NCI-H1105 treated with DMSO at 0.1 percent for 48 hours (cell line): ENCODE measurements at places on chromosomes 16 and 17.

GRCh38 chr16:11686713-11687380 is 18.6 kb downstream of the SNN start:
- DNase-seq, result no peak

- no peak for DNase-seq
Observed at GRCh38 chr16:22348291-22348690, 26.1 kb downstream of the CDR2 start.

GRCh38 chr17:13885953-13886889 is 183.1 kb upstream of the COX10 start:
- no peak for DNase-seq

GRCh38 chr16:48623304-48624016 is 13.5 kb upstream of the N4BP1 start:
- DNase-seq, result peak; percentile 76

- DNase-seq, result peak; percentile 90
Observed at GRCh38 chr16:12436201-12436657, 367.5 kb downstream of the CPPED1 start.

GRCh38 chr17:63476854-63477479 is at the start of gene ACE:
Gene ACE (plus strand): TSS chr17:63477061. CDS start chr17:63477095, 34 bp downstream.
- DNase-seq, result peak; percentile 71

- no peak for DNase-seq
Observed at GRCh38 chr17:7466639-7467341, 12.6 kb downstream of the ZBTB4 start.

GRCh38 chr17:68378268-68379176 is 78.8 kb downstream of the WIPI1 start:
- no peak for DNase-seq

DNA sequence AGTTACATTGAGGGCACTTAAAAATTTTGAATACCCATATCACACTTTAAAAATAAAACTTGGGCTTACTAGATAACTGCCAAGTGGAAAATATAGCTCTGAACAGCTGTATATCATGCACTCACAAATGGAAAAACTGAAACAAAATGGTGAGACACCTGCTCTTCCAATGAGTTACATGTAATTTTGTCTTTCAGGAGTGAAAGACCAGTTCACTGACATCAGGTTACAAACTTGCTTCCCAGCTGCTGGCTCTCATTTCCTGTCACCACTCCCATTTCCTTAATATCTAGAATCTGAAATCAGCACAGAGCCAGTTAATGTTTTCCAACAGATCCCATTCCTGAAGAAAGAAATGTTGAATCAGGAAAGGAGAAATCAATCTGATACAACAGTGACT is 10.8 kb downstream of the CSNK2A2 start:
- no peak for DNase-seq

- DNase-seq, result peak; percentile 78
Observed at GRCh38 chr17:70288540-70289290, 119.4 kb downstream of the KCNJ2 start.

DNA sequence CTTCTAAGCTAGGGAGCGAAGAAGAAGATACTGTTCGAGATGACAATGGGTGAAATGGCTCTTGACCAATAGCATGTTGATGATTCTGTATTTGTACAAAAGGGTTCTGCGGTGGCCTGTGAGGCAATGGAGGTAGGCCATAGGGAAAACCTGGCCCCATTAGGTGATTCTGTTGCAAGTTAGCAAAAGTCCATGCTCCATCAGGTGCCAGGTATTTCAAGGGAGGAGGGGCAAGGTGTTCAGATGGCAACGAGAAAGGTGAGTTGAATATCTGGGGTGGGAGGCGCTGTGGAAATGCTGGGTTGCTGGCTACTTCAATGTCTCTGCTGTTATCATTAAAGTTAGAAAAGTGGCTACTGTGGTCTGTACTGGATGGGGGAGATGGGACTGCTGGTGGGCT is 62.8 kb downstream of the CACNG1 start:
- DNase-seq, result no peak

DNA sequence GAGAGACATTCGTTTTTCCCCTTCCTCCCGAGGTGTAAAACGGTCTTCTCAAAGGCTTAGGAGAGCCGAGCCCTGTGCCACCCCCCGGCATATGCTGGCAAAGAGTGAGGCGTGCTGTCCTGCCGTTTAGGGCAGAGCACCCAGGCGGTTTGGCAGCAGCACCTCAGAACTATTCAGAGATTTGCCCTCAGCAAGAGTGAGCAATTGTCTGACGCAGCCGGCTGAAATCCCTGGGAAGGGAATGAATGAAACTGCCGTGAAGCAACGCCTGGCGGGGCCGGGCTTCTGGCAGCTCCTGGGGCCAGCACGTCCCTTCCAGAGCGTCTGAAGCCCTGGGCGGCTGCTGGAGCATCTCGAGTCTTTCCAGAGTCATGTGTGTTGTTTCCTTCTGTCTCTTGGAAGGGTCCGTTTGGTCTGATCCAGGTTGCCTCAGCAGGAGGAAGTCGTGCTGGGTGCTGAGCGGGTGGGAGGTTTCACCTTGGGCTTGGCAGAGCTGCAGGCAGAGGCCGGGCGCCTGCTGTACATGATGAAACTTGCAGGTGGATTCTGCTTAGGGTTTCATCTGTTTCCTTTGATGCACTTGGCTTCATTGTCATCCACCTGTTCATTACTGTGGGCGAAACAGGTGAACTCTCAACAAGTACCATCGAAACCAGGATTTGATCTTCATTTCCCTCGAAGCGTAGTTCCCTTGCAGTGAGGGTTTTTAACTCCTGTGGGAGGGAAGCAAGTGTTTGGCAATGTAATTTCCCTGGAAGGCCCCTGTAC is 35.4 kb downstream of the TBCD start:
- DNase-seq, result peak; percentile 82

- DNase-seq, result no peak
Observed at GRCh38 chr17:9380361-9380760, 195.3 kb downstream of the STX8 start.

DNA sequence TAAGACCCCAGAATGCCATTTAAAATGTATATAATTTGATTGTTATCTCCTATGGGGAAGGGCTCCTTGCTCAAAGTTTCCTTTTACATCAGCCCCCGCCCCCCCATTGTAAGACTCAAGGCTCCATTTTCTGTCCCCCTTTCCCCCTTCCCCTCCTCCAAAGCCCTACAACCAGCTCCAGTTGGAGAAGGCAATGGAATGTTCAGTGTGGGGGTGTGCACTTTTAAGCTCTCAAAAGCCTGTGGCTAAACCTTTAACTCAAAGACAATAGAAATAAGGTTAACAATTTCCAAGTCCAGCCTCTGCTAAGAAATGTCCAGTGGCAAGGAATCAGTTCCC is 114.7 kb downstream of the NOG start:
- no peak for DNase-seq

GRCh38 chr16:53876811-53877210 is 172.9 kb downstream of the FTO start:
- no peak for DNase-seq

- no peak for DNase-seq
Observed at GRCh38 chr17:81354954-81355347, 40.3 kb upstream of the BAHCC1 start.

DNA sequence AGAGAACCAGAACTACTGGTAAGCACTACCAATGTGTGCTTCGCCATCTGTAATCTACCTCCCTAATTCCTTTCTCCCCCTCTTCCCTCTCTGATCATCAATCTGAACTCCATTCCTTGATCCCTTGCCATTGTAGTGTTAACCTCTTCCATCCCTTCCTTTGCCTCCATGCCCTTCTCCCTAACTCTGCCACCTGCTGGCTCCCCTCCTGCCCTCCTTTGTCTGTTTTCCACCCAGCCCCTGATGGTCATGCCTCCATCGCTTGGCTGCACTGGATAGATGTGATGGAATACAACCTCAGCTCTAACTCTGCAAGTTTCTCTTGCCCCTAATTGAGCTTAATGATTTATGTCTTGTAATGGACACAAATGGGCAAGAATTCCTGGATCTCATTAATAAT is 108.2 kb upstream of the ASIC2 start:
- no peak for DNase-seq

GRCh38 chr17:67477687-67478086 is 100.6 kb downstream of the PITPNC1 start:
- no peak for DNase-seq

DNA sequence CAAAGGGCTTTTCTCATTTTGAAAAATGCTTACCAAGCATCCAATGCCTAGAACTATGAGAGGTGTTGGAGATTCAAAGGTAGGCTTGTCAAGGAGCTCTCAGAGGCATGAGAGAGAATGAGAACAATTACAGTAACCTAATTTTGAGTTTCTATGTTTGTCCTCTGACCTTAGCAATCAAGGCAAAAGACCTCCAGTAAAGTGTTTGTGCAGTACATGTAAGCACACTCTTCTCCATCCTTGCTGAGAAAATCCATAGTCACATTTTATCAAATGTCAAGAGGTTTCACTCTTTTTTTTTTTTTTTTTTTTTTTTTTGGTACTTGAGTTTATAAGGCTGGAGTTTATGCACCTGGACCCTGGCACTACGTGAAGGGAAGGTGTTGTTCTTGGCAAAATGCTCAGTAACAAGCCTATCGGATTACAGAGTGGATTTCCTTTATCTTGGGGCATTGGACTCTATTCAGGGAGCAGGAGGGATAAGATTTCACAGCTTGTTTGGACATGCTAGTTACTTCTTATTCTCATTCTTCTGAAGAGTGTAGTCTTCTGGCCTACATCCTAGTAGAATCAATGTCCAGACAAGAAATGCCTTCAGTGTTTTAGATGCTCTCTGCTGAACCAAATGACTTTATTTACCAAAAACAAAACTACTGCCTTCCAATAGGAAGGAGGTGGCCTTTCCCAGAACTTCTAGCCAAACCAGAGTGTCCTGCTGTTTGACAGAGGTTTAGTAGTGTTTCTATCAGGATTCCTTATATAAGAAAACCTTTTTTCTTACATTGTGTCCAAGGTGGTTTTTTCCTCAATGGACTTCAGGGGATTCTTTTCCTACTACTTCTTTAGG is 21.9 kb downstream of the KCNJ2 start:
- DNase-seq, result peak; percentile 79

- DNase-seq, result peak; percentile 67
Observed at GRCh38 chr17:38867968-38868816, 1.7 kb upstream of the LASP1 start.

- peak; percentile 52 for DNase-seq
Observed at GRCh38 chr16:27448532-27449433, 46.8 kb downstream of the IL21R start.

GRCh38 chr17:73138541-73139138 is 26.2 kb upstream of the SSTR2 start:
- peak; percentile 51 for DNase-seq

GRCh38 chr16:5001571-5001970 is 32.2 kb downstream of the NAGPA start:
- DNase-seq, result no peak

GRCh38 chr16:79532273-79532672 is 68.3 kb downstream of the MAF start:
- DNase-seq, result no peak

DNA sequence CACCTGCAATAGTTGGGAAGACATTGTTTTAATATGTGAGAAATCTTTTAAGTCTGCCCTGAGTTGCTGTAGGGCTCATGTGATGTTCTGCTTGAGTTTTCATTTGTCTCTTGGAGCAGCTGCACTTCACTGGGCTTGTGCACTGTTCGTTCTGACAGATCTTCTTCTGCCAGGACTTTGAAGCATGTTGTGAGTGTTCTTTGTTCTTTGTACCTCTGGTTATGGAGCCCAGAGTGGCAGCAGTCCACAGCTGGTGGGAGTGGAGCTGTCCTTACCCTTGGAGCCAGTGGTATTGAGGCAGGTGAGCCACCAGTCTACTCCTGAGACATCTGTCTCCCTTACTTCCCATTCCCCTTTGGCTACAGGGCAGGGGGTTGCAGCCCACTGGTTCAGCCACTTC is 64.6 kb downstream of the GNAO1 start:
- DNase-seq, result no peak

DNA sequence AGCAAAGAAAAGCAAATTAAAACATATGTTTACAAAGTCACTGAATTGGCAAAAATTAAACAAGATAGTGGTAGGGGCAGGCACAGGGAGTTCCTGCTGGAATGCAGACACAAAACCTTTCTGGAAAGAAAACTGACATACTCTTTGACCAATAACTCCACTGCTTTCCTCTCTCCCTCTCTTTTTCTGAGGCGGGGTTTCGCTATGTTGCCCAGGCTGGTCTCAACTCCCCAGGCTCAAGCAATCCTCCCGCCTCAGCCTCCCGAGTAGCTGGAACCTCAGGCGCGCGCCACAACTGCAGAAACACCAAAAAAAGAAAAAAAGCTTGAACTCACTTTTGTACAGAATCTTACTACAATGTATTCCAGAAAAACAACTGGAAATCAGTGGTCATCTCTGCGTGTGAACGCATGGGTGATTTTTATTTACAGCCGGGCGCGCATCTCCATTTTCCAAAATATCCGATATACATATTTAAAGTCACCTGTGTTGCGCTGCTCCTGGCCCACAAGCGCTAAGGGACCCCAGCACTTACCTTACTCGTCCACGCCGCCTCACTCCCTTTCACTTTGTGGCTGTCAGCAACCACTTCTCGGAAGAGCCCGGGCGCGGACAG is 480 bp downstream of the TXNL4B start:
- no peak for DNase-seq

GRCh38 chr17:6639014-6639585 is 1.4 kb downstream of the KIAA0753 start:
- DNase-seq, result no peak

GRCh38 chr17:71511266-71511995 is 609.4 kb upstream of the SOX9 start:
- DNase-seq, result no peak

DNA sequence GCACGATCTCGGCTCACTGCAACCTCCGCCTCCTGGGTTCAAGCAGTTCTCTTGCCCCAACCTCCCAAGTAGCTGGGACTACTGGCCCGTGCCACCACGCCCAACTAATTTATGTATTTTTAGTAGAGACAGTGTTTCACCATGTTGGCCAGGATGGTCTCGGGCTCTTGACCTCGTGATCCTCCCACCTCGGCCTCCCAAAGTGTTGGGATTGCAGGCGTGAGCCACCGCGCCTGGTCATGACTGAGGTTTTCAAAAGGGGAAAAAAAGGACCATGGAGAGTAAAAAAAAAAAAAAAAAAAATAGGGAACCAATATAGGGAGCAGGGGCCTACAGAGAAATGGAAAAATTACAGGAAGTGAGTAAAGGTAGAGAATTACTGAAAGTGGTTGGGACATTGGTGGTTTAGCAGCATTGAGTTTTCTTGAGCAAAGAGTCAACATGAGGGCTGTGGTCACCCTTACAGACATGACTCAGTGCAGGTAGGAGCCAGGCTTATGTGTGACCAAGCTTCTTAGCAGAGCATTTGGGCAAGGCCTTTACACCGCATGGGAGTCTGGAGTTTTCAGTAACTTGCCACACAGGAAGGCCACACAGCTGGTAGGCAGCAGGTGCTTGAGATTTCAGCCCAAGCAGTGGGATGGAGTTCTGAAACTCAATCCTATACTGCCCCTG is 447.3 kb downstream of the HS3ST3B1 start:
- no peak for DNase-seq
